Activated CD4-positive, alpha-beta T cell treated with anti-CD3 and anti-CD28 coated beads, Interleukin-2, amount 10 ng/mL, durations not matched to agents 24 days and 14 days (primary cell): ENCODE measurements at places on chromosomes 16 and 17. TPM values are rescaled to one million over a fixed set of nuclear protein-coding genes. Genes with fewer than 3 reads are reported as not detected.

Gene CD300LB
- total RNA-seq = not detected in 2 replicates

Gene CDK3
- 6.6 and 7.4 TPM in 2 replicates for total RNA-seq

Gene NACA2
- not detected in 2 replicates for total RNA-seq

Gene CNEP1R1
- 22.3 and 23.0 TPM in 2 replicates for total RNA-seq

Gene NXN
- 0.14 and 0.28 TPM in 2 replicates for total RNA-seq
